NCI-H526 treated with DMSO at 0.1 percent for 48 hours (cell line): ENCODE measurements at places on chromosomes 1 and 21.
A peak's percentile ranks its signal among the peaks of the same experiment; 100 is the strongest.

DNA sequence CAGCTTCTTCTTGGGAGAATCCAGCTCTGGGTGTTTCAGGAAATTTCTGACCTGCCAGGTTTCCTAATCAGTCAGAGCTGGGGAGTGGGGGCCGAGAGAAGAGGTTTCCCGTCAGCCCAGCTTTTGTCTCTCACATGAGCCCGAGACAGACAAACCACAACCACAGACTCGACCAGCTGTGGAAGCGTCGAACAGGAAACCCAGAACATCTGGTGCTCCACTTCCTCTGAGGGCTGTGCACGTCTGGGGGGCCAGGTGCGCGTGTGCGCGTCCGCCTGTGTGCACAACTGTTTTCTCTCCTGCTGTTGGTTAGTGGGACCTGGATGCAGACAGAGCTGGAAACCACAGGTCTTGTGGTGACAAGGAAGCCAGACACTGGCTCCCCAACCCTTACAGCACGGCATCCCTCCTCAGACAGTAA, 113.0 kb upstream of the SLC25A33 start:
- no peak for DNase-seq

- peak; percentile 92 for DNase-seq
Observed at GRCh38 chr1:161258439-161259344, at the start of gene PCP4L1. TSS of gene PCP4L1 (plus strand) at chr1:161258745. CDS start at chr1:161258975, 230 bp downstream.

- no peak for DNase-seq
Observed at GRCh38 chr1:29002792-29003191, 88.4 kb downstream of the EPB41 start.

DNA sequence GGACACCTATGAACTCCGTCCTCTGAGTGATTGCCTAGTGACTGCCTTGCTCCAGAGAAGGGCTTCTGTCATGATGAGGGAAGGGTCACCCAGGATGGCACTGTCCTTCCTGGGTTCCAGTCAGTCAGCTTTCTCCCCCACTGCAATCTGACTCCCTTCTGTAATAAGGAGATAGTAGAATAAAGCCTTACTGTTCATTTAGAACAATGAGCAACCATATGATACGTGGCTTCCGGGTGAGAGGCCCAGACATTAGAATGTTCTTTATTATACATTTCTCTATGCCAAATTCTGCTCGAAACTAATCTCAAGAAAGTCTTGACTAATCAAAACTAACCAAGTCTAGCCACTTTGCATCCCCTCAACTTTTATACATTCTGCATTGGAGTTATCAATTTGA, 8.5 kb upstream of the MTMR11 start:
- no peak for DNase-seq

DNA sequence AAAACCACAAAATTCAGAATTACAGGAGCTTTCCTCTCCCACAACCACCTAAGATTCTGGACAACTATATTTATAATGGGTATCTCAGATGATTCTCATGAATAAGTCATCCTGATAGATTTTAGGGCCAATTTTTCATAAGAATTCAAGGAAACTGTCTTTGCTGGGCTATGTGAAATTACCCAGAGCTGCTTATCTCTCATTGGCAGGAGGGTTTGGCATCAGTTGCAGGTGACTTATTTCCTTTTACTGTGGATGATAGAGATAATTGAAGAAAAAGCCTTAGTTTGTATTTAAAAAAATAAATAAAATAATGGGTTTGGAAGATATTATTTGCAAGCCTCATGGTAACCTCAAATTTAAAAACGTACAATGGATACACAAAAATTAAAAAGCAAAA, 38.2 kb upstream of the WDR26 start:
- no peak for DNase-seq

DNA sequence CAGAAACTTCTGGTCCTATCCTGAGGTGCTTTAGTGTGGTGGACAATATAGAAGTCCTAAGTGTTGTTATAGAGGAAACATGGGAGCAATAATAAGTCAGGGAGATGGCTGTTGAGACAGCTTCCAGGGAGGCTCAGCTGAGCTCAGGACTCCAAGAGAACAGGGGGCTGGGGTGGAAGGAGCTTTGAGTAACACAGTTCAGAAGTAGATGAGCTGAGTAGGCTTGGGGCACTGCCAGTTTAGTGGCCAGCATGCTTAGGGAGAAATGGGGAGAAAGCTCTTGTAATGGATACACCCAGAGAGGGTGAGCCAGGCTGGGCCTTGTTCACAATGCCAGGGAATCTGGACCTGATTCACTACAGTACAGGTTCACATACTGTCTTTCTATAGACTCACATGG, 201.6 kb downstream of the DAB1 start:
- no peak for DNase-seq

DNA sequence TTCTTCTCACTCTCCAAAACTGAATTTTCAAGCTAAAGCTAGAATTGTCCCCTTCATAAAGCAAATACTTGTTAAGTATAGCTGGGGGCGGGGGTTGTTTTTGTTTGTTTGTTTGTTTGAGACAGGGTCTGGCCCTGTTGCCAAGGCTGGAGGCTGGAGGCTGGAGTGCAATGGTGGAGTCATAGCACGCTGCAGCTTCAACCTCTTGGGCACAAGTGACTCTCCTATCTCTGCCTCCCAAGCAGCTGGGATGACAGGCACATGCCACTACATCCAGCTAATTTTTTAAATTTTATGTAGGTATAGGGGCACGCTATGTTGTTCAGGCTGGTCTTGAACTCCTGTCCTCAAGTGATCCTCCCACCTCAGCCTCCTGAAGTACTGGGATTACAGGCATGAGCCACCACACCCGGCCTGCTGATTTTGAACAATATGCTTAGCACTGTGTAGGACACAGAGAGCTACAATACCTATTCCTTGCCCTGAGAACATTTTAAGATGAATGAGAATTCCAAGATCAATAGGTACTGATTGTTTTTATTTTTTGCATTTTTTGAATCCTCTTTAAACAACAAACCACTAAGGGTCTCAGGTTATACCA, 42.2 kb downstream of the PCNX2 start:
- DNase-seq: peak; percentile 6

GRCh38 chr1:156356875-156357534, 12.0 kb upstream of the RHBG start:
- peak; percentile 93 for DNase-seq

DNA sequence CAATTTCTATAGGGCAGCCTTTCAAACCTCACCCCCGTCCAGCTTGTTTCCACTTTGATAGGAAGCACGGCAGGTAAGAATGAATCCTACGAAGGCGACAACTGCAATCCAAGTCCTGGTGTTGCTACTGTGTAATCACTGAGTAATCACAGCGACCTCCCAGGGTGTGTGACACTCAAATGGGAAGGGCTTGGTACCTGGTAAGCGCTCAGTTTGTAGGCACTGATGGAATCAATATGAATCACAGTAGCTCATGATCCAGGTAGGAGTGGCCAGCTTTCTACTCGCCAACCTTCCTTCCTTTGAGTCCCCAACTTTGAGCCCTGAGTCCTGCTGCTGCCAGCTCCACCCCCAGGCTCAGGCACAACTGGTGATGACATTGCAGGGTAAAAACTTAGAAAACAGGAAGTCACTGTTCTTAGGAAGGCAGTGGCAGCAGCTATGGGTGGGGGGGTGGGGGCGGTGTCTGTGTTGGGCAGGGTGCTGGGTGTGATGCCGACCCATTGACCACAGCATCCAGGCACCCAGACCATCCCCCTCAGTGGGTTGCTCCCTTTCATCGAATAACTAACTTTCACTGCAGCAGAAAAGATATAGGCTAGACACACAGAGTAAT, 70.7 kb downstream of the CD247 start:
- no peak for DNase-seq
